ENCODE measurements at places on chromosomes 2 and 18.

DNA sequence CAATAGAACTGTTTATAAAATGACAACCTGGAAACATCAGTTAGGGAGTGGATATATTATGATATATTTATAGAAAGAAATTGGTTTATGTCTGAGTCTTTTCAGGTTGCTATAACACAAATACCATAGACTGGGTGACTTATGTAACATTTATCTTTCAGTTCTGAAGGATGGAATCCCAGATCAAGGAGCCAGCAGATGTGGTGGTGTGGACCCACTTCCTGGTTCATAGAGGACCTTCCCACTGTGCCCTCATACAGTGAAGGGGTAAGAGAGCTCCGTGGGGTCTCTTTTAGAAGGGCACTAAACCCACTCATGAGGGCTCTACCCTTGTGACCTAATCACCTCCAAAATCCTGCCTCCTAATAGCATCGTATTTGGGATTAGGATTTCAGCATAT, 86.7 kb downstream of the BCL2 start:
- DNase-seq, result no peak

GRCh38 chr2:629961-630360, 47.2 kb downstream of the TMEM18 start:
- no peak for DNase-seq

DNA sequence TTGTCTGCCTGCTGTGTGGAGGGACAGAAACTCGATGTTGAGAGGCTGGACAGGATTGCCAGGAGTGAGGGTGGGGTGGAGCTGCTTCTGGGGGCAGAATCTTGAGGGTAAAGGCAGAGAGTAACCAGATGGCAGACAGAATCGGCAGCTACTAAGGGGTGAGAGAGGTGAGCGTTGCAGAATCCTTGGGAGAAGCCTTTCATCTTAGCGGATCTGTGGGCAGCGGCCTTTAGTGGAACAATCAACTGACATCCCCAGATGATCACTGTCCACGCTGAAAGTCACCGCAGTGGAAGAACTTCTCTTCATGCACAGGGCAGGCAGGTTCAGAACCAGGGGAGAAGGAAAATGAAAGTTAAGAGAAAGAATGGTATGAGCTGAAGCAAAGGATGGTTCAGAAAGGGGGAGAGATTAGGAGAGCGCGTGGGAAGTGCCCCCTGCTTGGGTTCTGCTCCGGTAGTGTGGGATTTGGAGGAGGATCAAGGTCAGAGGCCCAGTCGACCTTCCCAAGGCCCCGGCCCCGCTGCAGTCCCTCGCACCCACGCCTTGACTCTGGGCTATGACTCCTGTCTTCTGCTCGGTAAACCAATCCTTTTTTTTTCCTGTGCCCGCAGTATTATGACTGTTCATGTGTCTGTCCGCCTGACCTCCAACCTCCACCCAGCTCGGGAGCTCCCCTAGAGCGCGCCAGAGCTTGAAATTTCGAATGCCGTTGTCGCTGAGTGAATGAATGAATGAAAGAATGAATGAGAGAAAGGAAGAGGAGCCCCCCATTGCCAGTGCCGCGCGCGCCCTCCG, 584 bp downstream of the BOLA3 start:
- peak; percentile 23 for DNase-seq

DNA sequence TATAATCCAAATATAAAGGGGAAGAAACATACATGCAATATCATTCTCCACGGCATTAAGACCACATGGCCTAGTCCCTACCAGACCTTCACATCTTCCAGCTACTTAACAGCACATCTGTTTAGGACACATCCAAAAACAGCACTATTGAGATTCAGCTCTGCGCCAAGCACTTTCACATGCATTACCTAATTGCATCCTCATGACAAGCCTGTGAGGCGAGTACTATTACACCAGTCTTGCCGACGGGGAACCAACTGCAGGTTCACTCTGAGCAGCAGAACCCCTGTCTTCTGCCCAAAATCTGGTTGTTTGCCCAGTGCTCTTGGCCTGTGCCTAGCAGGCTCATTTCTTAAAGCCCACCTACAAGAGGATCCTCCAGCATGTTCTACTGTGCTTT, 66.7 kb downstream of the AAK1 start:
- DNase-seq, result no peak

- DNase-seq, result no peak
Measured at GRCh38 chr2:239504643-239505235, 103.9 kb upstream of the HDAC4 start.

DNA sequence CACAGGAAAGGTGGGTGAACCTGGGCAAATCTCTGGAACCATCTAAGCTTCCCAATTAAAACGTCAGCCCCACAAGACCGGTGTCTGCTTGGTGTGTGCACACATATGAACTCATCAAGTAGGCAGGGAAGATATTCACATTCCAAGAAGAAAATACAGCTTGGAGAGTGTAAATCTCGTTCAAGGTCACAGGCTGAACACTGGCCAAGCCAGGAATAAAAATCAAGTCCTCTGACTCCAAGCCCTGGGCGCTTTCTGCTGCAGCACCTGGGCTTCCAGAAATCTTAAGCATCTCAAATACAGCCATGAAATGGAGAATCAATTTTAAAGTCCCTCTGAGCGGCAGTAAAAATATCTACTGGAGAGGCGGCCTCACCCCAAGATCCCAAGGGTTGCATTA, 150.9 kb downstream of the TWIST2 start:
- DNase-seq, result no peak

- DNase-seq, result no peak
Measured at GRCh38 chr2:240570531-240571313, 2.4 kb downstream of the RNPEPL1 start.

DNA sequence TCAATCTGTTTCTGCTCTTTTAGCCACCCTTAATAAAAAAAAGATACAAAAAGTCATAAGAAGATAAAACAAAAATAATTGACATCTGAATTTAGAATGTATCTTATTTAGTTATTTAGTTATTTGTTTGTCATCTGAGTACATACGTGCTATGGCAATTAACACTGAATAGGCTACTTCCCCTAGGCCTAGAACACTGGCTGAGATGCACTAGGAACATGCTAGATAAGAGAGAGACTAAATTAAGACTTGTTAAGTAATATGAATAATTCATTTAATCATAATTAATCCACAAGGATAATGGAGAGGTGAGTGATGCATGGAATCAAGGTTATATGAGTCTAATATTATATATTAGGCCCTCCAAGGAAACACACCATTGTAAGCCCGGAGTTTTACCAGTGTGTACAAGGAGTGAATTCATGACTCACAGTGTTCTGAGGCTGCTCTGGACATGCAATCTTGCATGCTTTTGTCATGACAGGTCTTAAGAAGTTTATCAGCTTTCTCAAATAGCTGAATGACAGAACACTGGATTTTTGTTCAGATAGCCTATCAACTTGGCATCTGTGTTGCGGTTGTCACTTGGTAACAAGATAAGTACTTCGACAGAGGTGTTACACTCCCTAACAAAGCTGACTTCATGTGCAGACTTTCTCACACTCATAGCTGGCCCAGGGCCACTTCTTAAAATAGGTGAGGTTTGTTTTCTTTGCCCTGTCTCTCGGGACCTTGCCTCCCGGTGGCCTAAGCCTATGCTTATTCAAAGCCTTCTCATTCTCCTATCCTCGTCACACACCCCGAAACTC, 5.0 kb upstream of the SERPINB2 start:
- peak; percentile 2 for DNase-seq

- DNase-seq, result no peak
Measured at GRCh38 chr2:136135921-136136906, 18.3 kb upstream of the CXCR4 start.

DNA sequence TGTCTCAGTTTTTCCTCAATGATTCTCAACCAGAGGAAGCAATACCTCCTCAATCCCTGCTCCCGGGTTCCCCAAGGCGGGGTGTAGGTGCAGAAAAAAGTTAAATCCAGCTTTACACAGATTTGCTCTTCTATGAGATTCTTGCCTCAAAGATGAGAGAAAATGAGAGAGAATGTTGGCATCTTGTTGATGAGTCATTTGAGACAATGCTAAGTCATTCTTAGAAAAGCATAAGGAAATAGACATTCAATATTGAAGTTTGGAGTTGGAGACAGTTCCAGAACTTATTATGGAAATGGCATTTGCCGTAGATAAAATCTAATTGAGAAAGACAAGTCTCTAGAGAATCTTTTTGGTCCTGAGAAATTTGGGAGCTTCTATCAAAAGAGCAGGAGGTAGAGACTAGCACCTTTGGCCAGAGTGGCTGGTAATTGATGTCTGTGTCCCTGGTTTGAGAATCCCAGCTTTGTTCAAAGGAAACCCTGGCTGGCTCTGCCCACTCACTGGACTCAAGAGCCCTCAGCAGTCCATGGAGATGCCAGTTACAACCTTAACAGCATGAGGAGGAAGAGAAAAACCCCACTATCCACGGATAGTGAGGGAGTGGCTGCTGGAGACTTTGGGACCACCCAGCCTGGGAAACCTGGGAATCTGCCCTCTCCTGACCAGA, 181.2 kb downstream of the FAM124B start:
- peak; percentile 15 for DNase-seq

DNA sequence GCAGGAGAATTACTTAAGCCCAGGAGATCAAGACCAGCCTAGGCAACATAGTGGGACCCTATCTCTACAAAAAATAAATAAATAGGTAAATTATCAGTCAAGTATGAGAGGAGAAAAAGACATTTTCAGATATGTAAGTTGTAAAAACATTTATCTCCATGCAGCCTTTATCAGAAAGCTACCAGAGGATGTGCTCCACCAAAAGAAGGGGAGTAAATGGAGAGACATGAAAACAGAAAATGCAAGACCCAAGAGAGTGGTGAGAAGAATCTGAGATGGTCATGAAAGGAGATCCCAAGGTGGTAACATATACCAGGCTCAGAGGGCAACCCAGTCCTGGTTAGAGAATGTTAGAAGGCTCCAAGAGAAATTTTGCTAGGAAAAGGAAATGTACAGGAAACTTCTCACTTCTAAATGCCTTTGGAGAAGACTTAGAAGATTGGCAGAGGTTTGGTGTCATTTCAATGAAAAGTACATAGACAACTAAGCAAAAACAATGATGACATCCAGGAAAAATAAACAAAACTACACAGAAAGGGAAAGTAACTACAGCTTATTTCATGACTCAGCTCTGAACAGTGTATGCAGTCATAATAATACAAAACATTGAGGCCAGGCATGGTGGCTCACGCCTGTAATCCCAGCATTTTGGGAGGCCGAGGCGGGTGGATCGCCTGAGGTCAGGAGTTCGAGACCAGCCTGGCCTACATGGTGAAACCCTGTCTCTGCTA, 19.5 kb downstream of the CIB4 start:
- no peak for DNase-seq

DNA sequence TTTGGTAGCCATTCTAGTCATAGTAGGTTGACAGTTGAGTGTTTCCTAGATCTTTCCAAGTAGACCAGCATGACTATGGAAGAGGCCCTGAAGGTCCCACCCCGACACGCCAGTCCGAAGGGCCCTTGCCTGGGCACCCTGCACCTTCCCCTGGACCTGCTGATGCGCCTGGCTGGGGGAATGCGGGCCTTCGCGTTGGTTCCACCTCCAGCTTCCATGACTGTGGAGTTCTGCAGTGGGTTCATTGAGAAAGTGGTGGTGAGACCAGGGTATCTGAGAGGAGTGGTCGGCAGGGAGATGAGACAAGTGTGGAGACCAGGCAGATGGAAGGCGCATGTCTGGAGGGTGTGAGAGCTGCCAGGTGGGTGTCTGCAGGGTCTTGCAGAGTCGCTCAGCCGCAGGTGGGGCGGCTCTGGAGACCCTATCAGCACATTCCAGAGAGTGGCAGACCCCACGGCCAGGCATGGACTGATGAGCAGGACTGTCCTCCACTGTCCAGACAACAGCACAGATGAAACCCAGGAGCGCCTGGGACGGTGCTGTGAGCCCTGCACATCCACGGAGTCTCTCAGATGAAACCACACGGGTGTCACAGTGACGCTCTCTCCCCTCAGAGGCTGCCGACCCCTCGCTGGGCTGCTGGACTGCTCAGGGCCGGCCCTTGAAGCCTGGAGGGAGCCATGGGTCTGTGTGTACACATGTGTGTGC, 182.5 kb upstream of the HDAC4 start:
- DNase-seq, result no peak
